ENCODE measurements at places on chromosomes 1 and 21.

GRCh38 chr1:8089535-8090228 is 63.6 kb upstream of the ERRFI1 start:
- no peak for DNase-seq

- DNase-seq = no peak
Observed at GRCh38 chr1:160361199-160361598, 5.7 kb upstream of the NHLH1 start.

- DNase-seq = no peak
Observed at GRCh38 chr1:7694600-7695496, 76.2 kb upstream of the VAMP3 start.

DNA sequence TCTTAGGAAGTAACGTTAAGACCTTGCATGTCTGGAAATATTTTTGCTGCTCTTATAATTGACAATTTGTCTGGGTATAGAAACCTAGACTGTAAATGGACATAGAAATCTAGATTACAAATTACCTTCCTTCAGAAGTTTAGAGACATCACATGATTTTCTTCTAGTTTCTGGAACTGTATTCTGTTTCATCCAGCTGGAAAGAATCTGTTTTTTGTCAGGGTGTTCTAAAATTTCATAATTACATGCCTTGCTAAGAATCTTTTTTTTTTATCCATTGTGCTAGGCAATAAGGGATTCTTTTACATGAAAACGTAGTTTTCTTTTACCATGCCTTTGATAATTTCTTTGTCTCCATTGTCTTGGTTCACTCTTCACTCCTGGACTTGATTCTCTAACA is 20.7 kb upstream of the S100A7 start:
- DNase-seq = no peak

DNA sequence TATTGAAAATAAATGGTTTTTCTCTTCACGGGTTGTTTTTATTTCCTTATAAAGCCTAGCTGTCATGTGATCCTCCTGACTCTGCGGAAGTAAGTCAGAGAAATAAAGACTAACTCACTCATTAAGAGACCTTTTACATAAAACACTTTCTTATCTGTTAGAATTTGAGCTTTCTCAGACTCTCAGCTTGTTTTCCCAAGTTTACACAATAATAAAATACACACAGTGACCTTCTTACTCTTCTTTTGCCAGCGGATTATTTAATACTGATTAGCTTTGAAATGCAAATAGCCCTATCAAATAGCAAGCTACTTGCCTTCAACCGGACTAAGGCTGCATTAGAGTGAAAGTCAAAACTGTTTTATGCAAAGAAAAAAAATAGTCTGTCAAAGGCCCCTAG is 45.5 kb upstream of the CXADR start:
- DNase-seq = no peak

GRCh38 chr1:54407154-54407403 is 885 bp upstream of the SSBP3 start:
- DNase-seq = no peak
